ENCODE measurements at places on chromosomes 6 and 20.

DNA sequence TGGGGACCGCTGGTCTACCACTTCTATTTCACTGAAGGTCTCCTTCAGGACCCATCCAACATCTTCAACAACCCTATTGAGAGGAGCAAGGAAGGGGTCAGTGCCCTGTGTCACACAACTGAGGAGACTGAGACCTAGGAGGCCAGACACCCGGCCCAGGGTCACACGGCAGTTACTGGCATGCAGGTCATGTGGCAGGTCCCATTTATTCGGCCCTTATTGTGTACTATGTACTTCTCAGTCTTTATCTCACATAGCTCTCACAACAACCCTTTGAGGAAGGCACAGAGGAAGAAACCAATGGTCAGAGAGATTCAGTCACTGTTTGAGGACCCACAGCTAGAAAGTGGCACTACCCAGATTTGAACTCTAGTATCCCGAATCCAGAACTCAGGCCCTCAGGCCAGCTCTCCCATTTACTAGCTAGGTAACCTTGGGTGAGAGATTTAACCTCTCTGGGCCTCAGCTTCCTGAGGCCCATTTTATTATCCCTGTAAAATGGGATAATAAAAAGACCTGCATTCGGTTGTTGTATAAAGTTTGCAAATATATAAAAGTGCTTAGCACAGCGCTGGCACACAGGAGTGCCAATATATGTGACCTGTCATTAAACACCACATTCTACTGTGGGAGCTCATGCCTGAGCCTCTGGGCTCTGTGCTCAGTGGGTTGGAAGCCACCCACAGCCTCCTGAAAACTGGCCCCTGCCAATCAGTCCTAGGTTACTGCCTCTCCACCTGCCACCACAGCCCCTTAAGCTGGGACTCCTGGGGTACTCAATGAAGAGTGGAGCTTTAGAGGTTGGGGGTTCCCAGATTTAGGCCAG, 15.8 kb downstream of the TFEB start:
- no peak for DNase-seq

DNA sequence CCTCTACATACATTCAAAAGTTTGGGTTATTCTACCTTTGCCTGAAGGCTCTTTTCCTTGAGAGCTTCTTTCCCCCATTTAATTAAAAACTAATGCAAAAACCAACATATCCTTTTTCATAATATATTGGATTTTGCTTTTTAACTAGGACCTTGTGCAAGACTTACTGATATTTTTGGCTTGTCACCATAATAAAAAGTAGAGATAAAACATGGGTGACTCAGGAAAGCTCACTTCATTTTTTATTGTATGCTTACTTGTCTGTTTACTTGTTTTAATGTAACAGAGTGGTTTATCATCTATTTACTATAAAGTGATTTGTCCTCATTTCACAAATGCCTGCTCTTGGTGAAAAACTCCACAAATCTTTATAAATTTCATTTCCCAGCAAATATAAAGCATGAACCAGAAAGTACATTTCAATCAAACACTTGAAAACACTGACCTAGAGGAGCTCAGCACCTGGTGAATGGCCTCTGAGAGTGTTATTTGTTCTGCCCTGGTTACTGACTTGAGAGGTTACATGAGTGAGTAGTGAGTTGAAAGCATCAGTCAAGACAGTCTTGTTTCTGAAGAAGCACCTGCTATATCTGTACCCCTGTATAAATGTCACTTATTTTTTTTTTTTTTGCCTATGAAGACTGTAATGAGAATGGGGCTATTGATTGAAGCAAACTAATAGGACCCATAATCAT, 20.8 kb downstream of the ADGRG6 start:
- no peak for DNase-seq

- DNase-seq: peak; percentile 93
Measured at GRCh38 chr20:63829945-63830835, 874 bp downstream of the ZBTB46 start.

- peak; percentile 52 for DNase-seq
Measured at GRCh38 chr20:49990271-49990720, 7.5 kb downstream of the SNAI1 start.

- DNase-seq: no peak
Measured at GRCh38 chr6:15387118-15387517, 141.2 kb downstream of the JARID2 start.

GRCh38 chr20:20331817-20332216, 36.1 kb upstream of the INSM1 start:
- DNase-seq: no peak

DNA sequence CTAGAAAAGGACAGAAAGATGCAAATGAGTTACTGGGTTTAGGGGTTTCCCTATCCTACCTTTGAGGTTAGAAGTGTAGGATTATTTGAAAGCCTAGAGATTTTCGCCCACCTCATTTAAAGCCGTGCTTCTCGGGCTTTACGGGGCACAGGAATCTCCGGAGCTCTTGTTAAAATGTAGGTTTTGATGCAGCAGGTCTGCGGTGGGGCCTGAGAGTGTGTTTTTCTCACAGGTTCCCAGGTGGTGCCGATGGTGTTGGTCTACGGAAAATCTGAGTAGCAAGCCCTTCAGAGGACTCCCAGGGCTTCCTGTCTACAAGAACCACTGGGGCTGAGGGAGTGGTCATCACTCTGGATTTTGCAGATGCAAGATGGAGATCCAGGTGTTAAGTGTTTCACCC, 47.5 kb downstream of the TRAM2 start:
- DNase-seq: no peak

DNA sequence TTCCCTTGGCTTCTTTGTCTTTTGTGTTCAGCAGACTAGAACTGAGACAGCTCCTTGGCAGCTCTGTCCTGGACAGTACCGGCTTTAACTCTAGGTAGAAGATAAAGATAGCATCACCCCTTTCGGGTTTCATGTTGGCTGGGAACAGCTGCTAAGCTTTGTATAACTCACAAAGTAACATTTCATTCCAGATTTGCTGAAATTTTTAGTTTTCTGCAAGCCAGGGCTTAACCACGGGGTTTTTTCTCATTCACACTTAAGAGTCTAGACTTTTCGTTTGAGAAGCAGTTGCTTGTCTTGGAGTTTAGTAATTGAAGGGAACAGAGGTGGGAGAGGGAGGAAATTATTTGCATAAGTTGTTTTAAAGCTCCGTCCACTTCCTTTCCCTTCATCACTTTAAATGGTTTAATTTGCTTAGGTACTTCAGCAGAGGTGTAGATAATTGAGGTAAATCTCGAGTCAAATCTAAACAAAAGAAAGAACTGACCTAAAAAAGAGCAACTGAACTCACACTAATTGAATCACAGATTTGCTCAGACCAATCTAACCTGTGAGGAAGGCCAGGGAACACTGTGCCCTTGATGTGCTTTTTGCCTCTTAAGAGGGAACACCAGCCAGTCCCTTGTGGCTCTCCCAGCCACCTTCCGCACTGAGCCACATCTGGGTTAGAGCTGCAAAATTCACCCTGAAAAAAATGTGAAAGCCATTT, 48.3 kb downstream of the RREB1 start:
- no peak for DNase-seq

DNA sequence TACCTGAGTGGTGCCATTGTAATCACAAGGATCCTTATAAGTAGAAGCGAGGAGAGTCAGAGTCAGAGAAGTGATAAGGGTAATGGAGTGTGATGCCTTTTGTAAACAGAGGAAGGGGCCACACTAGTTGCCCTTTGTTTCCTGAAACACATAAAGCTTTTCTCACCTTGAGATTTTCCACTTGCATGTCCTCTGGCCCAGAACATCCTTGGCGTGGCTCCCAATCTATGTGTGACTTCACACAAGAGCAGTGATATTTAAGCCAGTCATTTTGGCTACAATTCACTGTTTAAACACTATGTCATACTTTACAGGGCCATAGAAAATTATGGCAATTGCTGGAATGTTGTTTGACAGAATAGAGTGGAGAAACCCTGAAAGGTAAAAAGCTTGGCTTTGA, 121.2 kb upstream of the BTN3A2 start:
- DNase-seq: no peak

- DNase-seq: no peak
Measured at GRCh38 chr6:88663801-88664200, 299.6 kb downstream of the RNGTT start.

DNA sequence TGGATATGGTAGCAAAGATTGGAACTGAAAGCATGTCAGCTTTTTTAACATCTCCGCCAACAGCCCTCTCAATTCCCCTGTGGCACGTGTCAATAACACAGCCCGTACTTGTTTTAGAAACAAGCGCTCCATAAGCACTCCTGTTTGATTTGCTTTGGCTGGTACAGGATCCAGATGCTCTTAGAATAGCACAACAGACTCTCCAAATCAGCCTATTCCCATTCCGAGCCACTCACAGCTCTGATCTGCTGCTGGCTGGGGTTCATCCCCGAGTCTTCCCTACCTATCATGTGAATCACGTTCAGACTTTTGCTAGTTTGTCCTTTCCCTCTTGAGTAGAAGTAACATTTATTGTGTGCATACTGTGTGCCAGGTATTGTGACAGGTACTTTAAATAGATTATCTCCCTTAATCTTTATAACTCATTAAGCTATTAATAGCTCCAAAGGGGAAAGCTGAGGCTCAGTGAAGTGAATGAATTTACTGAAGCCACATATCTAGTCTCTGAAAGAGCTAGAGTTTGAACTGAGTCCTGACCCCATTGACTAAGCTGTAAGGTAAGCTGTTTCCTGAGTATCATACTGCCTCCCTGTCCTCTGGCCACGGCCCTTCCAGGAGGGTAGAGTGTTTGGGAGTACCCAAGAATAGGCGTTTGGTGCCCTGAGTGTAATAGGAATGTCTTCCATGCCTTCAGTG, 46.7 kb downstream of the RALY start:
- no peak for DNase-seq

DNA sequence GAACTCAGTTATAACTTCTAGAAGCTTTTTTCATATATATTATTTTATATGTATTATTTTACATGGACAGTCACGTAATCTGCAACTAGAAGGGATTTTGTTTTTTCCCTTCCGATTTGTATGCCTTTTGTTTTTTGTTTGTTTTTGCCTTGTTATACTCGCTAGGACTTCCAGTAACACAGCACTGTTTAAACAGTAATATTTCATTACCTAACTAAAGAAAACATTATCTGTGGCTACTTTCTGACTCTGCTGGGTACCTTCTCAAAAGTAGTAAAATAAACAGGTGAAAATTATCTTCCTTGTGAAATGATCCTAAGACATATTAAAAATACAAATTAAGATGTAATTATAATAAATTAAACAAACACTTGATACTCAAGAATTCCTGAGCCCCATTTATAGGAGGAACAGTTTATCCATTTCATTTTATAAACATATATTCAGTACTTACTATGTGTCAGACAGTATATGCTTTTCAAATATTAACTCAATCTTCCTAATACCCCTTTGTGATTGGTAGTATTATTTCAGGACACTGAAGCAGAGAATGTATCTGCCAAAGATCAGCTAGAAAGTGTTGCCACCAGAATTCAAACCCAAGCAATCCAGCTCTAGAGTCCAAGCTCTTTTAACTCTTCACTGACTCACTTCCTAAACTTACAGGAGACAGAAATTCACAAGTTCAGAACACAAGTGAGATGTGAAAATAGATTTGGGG, 65.3 kb downstream of the MAP3K5 start:
- no peak for DNase-seq

GRCh38 chr6:113464960-113465359, 392.2 kb upstream of the MARCKS start:
- no peak for DNase-seq

DNA sequence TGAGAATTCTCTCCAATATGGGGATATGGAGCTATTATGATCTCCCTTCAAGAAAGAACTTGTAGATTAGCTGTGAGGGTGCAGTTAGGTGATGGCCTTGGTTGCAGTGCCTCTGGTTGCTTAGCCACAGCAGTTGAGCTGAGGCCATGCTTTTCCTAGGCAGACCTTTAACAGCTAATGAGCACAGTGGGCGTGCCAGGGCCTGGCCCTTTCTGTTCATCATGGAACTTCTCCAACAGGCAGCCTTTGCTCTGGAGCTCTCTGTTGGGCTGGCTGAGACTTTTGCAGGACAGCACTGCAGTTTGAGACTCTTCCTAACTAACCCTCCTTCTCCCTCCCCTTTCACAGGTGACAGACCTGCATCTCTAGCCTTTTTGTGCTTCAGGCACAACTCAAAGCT, 39.7 kb upstream of the TMEM170B start:
- DNase-seq: no peak

GRCh38 chr6:119330520-119331113, 18.9 kb downstream of the MAN1A1 start:
- no peak for DNase-seq

GRCh38 chr20:58677079-58677604, 15.5 kb upstream of the NPEPL1 start:
- no peak for DNase-seq

DNA sequence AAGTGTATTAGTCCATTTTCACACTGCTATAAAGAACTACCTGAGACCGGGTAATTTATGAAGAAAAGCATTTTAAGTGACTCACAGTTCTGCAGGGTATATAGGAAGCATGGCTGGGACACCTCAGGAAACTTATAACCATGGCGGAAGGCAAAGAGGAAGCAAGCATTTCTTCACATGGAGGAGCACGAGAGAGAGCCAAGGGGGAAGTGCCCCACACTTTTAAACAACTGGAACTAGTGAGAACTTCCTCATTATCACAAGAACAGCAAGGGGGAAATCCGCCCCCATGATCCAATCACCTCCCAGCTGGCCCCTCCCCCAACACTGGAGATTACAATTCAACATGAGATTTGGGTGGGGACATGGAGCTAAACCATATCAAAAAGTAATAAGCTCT, 28.3 kb upstream of the B3GAT2 start:
- DNase-seq: no peak

GRCh38 chr6:161549977-161550655, 276.3 kb upstream of the AGPAT4 start:
- DNase-seq: peak; percentile 21

- no peak for DNase-seq
Measured at GRCh38 chr6:153957394-153957793, 81.6 kb upstream of the OPRM1 start.

DNA sequence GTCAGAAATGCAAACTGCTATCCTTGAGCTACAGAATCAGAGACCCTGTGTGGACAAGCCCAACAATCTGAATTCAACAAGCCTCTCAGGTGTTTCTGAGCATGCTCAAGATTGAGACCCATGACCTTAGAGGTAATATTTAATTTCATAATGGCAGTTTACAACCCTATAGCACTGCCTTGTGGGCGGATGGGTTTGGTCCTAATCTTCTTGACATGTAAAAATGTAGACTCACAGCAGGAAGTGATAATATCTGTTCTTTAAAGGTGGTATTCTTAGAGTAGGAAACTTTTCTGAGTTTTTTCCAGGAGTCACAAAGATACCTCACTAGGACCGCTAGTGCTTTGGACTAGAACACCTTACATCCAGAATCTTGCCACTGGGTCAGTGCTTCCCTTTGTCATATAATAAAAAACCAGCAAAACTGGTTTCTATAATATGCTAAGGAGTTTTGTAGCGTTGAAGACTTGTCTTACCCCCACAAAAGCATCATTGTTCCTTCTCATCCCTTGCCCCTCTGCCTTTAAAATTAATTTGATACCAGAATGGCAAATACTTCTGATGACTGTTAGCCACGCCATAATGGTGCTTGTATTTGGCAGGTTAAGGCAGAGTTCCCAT, 52.6 kb downstream of the E2F3 start:
- no peak for DNase-seq

GRCh38 chr20:14434384-14435136, 97.1 kb upstream of the FLRT3 start:
- DNase-seq: no peak

All from H7 (cell line).